ENCODE measurements at places on chromosomes 16 and 17.

DNA sequence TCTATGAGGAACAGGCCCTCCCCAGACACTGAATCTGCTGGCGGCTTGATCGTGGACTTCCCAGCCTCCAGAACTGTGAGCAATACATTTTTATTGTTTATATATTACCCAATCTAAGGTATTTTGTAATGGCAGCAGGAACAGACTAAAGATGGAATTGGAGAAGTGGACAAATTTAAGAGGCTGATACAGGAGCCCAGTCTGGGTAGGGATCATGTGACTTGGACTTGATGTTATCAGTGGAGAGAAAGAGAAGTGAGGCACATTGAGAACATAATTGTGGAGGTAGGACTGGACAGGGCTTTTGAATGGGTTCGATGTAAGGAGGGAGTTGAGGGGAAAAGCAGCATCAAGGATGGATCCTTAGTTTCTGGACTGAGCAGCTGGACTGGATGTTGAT, 93.8 kb downstream of the USP31 start:
- no peak for DNase-seq

- DNase-seq, result no peak
Observed at GRCh38 chr17:65666876-65667321, 105.5 kb upstream of the AXIN2 start.

DNA sequence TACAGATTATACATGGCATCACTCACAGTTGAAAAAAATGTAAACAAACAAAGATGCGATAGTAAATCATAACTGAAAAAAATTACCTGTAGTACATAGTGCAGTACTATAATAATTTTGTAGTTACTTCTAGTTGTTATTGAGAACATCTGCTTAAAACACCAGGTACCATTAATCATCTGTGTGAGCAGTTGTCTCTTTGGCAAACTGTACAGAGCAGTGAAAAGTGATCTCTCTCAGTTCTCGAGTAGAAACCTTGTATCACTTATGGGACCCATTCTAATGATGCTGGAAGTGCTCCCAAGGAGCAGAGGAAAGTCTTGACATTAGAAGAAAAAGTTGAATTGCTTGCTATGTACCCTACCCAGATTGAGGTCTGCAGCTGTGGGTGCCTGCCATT, 8.9 kb upstream of the TENT4B start:
- DNase-seq, result no peak

DNA sequence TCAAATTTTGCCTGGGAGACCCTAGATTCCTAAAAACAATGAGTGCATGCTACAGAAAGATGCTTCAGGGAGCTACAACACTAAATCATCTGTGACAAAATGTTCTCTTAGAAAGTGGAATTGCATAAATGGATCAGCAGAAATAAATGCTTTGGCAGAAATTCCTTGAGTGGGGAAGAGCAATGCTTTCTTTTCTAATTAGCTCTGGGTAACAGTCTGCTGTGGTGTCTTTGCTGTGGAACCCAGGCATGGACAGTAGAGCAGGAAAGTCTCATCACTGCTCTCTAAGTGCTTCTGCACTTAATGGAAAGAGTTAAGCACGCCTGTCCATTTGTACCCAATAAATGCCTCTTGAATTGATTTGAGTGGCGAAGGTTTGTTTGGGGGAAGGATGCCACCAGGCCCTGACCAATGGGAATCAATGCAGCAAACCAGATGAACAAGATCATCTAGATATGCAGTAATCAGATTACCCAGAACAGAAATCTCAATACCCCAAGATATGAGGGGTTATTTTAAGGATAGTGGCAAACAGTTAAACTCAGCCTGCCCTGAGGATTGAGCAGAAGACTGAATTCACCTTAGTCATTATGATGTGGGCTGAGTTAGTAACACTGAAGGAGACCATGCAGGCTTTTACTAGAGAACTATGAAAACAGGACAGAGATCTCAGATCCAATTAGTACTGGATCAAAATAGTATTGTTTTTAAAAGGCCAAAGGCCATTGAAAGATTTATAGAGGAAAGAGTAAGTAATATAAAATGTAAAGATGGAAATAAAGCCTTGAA, 13.6 kb downstream of the HLF start:
- no peak for DNase-seq

- DNase-seq, result no peak
Observed at GRCh38 chr17:36934692-36935630, 2.3 kb upstream of the LHX1 start.

GRCh38 chr17:60738287-60738686, 60.6 kb downstream of the BCAS3 start:
- DNase-seq, result no peak

DNA sequence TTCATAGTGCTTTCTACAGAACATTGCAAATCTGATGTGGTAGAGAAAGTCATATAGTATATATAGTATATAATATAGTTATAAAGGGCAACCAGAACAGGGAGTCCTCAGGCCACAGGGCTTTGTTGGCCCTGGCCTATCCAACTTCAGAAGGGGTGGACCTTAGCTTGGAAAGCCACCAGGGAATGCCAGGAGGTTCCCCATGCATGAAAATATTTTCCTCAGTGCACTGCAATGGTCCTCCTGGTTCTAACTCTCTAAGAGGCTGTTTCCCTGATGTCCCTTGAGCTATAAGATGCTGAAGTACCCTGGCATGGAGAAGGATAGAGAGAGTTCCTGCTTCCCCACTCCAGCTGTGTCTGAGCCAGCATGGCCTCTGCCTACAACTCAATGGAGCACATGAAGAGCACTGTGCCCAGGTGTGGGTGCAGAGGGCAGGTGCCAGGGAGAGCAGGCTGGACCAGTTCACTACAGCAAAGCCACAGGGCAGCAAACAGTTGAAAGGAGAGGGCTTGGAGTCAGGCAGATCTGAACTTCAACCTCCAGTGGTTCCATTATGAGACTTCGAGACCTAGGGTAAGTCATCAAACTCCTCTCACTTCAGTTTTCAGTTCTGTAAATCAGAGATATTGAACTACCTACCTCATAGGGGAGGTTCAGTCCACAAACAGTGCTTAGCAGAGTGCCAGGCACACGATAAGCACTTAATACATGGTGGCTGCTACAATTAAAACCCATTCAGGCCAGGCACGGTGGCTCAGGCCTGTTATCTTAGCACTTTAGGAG, 183.1 kb downstream of the SALL1 start:
- no peak for DNase-seq

Data from iris pigment epithelial cell (primary cell).